ENCODE measurements at places on chromosomes 2 and 18.
A peak's percentile ranks its signal among the peaks of the same experiment; 100 is the strongest.

DNA sequence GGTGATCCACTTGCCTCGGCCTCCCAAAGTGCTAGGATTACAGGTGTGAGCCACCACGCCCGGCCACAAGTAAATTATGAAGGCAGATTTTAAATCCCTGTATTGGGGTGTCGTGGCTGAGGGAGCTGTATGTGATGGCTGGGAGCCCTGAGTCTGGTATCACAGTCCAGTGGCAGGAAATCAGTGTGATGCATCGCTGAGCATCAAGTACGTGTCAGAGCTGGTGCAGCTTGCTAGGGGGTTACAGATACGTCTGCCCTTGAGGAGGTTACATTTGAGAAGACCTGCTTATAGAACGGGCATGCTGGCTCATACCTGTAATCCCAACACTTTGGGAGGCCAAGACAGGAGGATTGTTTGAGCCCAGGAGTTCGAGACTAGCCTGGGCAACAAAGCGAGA, 4.3 kb downstream of the ENOSF1 start:
- H3K36me3 ChIP-seq, result peaks cover 46% of the 10 kb centered on the region
- no peak for DNase-seq
- no peak overlapping the region for H3K4me3 ChIP-seq
- no peaks in the 10 kb centered on the region for H3K27me3 ChIP-seq
- H3K27ac ChIP-seq, result peak overlapping the region; percentile 33

- no peaks in the 10 kb centered on the region for H3K36me3 ChIP-seq
- H3K27me3 ChIP-seq, result no peaks in the 10 kb centered on the region
- no peak for DNase-seq
- H3K27ac ChIP-seq, result no peak overlapping the region
- H3K4me1 ChIP-seq, result no peaks in the 10 kb centered on the region
- no peak overlapping the region for H3K4me3 ChIP-seq
Measured at GRCh38 chr18:41457765-41458326, 497.2 kb upstream of the PIK3C3 start.

- no peak overlapping the region for H3K4me3 ChIP-seq
- DNase-seq, result no peak
- peaks cover 21% of the 10 kb centered on the region for H3K4me1 ChIP-seq
- peaks cover 20% of the 10 kb centered on the region for H3K27me3 ChIP-seq
Measured at GRCh38 chr2:8572712-8573233, 109.1 kb upstream of the ID2 start.

DNA sequence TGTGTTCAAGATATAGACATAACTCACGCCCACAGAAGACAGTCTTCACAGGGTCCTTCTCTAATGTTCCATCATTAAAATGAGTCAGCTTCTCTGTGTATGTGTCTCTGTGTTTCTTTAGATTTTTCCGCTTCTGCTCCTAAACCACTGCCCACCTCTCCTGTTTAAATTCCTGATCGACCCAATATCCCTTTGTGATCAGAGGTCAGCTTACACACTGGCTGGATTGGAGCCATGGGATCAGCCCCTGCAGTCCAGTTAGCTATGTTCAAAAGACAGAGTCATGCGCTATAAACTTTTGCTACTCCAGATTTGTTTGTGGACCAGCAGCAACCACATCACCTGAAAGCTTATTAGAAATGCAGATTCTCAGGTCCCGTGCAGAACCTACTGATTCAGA, 229.2 kb downstream of the C1D start:
- H3K4me3 ChIP-seq, result no peak overlapping the region
- H3K27ac ChIP-seq, result no peak overlapping the region
- no peaks in the 10 kb centered on the region for H3K27me3 ChIP-seq

GRCh38 chr2:20391951-20392699, 41.5 kb upstream of the PUM2 start:
- no peak overlapping the region for H3K27ac ChIP-seq
- DNase-seq, result no peak
- no peaks in the 10 kb centered on the region for H3K36me3 ChIP-seq

GRCh38 chr2:47274054-47274782, 119.1 kb upstream of the STPG4 start:
- no peak for DNase-seq
- peaks cover 2% of the 10 kb centered on the region for H3K4me1 ChIP-seq
- H3K27ac ChIP-seq, result no peak overlapping the region

- H3K36me3 ChIP-seq, result no peaks in the 10 kb centered on the region
- DNase-seq, result no peak
- H3K4me1 ChIP-seq, result peaks cover 7% of the 10 kb centered on the region
- no peak overlapping the region for H3K27ac ChIP-seq
- H3K27me3 ChIP-seq, result peaks cover 4% of the 10 kb centered on the region
Measured at GRCh38 chr2:6785493-6785892, 80.2 kb downstream of the CMPK2 start.

GRCh38 chr2:143087033-143087432, 42.2 kb upstream of the ARHGAP15 start:
- no peak overlapping the region for H3K27ac ChIP-seq
- H3K4me1 ChIP-seq, result peaks cover 27% of the 10 kb centered on the region
- H3K4me3 ChIP-seq, result no peak overlapping the region

DNA sequence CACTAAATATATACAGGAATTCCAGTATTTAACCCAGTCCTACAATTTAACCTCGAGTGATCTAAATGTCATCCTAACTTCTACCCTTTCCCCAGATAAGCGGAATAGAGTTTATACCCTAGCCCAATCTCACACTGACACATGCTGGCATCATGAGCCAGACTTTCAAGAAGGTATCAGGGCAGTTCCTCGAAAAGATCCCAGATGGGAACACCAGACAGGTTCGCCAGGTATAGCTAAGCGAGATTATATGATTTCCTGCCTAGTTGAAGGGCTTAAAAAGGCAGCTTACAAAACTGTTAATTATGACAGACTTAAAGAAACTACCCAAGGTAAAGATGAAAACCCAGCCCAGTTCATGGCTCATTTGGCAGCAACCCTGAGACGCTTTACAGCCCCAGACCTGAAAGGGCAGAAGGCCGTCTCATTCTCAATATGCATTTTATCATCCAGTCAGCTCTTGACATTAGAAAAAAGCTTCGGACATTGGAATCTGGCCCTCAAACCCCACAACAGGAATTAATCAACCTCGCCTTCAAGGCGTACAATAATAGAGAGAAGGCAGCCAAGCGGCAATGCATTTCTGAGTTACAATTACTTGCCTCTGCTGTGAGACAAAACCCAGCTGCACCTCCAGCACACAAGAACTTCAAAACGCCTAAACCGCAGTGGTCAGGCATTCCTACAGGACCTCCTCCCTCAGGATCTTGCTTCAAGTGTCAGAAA, 668.2 kb upstream of the PKDCC start:
- H3K4me3 ChIP-seq, result no peak overlapping the region
- no peaks in the 10 kb centered on the region for H3K4me1 ChIP-seq
- H3K27me3 ChIP-seq, result no peaks in the 10 kb centered on the region
- DNase-seq, result no peak
- no peak overlapping the region for H3K27ac ChIP-seq

DNA sequence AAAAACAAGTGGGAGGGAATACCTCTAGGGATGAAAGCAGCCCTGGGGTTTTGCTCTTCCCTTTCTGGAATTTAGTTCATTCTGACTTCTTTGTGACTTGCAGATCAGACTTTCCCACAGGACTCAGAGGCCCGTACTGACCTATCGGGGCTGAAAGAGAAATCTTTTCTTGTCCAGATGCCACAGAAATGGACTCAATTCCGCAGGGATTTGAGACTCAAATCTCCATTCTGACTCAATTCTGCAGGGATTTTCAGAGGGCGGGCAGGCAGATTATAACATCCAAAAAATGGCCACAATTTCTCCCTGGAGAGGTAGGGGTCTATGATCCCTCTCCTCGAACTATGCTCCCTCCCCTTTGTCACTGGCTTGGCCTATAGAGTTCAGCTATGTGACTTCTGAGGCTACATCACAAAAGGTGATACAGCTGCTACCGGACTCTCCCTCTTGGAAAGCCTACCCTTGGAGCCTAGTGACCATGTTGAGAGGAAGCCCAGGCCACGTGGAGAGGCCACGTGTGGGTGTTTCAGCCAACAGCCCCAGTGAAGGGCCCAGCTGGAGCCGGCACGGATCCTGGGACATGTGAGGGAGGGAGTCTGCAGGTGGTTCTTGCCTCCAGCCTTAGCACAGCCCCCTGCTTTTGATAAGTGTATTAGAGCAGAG, 4.8 kb upstream of the EFHD1 start:
- H3K36me3 ChIP-seq, result no peaks in the 10 kb centered on the region
- peaks cover 24% of the 10 kb centered on the region for H3K27me3 ChIP-seq
- DNase-seq, result no peak
- no peak overlapping the region for H3K4me3 ChIP-seq

DNA sequence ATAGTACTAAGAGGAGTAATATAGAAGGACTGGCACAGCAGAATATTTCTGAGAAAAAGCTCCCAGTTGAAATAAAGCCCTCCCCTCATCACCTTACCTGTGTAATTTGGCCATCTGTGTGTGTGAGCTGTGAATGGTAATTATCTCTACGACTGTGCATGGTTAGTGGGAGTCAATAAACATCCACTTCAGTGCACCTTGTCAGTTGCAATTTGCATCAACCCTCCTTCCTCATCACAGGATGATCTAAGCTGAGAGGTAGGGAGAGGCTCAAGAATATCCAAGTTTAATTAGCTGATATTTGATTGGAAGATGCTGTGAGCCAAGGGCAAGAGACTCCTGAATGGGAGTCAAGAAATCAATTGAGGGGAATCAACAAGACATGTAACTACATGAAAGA, 694.9 kb upstream of the KLHL29 start:
- no peak overlapping the region for H3K27ac ChIP-seq
- H3K4me3 ChIP-seq, result no peak overlapping the region
- H3K36me3 ChIP-seq, result no peaks in the 10 kb centered on the region
- no peaks in the 10 kb centered on the region for H3K4me1 ChIP-seq
- H3K27me3 ChIP-seq, result no peaks in the 10 kb centered on the region
- no peak for DNase-seq

DNA sequence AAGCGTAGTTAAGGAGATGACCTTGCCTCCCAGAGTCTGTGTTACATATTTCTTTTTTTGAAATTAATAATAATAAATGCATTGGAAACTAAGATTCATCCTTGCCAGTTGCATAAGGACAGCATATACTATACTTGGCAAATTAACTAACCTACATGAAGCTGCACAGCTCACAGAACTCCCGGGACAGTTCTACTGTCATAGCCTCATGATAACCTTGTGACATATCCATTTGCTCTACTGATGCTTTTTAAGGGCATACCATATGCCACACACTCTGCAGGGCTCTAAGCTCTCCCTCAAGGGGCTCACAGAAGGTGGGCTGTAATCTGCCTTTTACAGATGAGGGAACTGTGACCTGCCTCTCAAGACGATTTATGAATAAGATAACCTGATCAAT, 3.8 kb downstream of the ITGB1BP1 start:
- H3K27ac ChIP-seq, result no peak overlapping the region
- H3K27me3 ChIP-seq, result no peaks in the 10 kb centered on the region
- no peak for DNase-seq
- H3K4me1 ChIP-seq, result peaks cover 40% of the 10 kb centered on the region
- peak overlapping the region; percentile 37 for H3K4me3 ChIP-seq
- H3K36me3 ChIP-seq, result peaks cover 43% of the 10 kb centered on the region

DNA sequence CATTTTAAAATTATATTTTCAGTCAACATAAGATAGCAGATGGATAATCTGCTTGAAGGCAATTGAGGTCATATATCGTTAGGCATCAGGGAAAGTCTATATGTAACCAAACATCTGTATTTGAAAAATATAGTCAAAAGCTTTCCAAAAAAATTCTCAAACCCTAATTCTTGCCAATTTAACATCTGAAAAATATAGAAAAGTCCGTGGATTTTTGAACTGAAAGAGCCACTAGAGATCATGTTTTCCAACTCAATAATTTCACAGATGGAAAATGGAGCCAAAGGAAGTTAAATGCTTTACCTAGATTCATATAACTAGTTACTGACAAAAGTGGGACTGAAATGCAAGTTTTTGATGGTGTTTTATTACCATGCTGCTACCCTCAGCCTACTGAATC, 185.1 kb upstream of the ZNF804A start:
- no peaks in the 10 kb centered on the region for H3K27me3 ChIP-seq
- no peak overlapping the region for H3K27ac ChIP-seq
- H3K36me3 ChIP-seq, result no peaks in the 10 kb centered on the region
- H3K4me3 ChIP-seq, result no peak overlapping the region

DNA sequence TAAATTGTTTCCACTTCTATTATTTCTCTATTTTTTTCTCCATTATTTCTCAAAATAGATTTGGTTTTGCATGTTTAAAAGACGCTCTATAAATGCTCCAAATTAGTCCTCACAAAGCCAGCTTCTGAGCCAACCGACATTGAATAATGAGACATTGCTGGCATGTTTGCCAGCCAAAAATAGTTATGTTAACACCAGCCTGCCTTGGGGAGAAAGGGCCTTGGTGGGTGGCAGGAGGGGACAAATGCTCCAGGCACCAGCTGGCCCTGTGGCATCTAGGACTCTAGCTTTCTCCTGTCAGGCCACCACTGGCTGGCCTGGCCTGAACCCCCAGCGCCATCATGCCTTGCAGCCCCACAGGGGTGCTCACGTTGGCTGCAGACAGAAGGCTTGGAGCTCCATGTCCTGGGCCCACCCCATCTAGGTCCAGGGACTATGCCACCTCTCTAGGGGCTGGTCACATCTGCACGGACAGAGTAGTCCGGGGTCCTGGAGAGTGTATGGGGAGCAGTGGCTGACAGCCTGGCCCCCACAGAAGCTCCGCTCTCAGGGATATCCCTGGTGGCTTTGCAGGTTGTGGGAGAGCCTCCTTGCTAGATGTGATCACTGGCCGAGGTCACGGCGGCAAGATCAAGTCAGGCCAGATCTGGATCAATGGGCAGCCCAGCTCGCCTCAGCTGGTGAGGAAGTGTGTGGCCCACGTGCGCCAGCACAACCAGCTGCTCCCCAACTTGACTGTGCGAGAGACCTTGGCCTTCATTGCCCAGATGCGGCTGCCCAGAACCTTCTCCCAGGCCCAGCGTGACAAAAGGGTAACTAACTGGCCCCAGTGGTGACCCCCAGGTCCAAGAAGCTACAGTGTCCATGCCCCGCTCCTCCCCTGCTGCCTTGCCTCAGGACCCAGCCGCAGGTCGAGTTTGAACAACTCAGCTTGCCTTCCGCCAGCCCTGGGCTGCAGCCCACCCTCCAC, 12.5 kb downstream of the ABCG8 start:
- H3K27ac ChIP-seq, result no peak overlapping the region
- H3K36me3 ChIP-seq, result no peaks in the 10 kb centered on the region
- DNase-seq, result no peak
- no peak overlapping the region for H3K4me3 ChIP-seq

- no peaks in the 10 kb centered on the region for H3K36me3 ChIP-seq
- H3K4me1 ChIP-seq, result no peaks in the 10 kb centered on the region
- H3K27ac ChIP-seq, result no peak overlapping the region
- no peak for DNase-seq
- peaks cover 8% of the 10 kb centered on the region for H3K27me3 ChIP-seq
Measured at GRCh38 chr2:47735912-47736311, 47.0 kb upstream of the MSH6 start.

DNA sequence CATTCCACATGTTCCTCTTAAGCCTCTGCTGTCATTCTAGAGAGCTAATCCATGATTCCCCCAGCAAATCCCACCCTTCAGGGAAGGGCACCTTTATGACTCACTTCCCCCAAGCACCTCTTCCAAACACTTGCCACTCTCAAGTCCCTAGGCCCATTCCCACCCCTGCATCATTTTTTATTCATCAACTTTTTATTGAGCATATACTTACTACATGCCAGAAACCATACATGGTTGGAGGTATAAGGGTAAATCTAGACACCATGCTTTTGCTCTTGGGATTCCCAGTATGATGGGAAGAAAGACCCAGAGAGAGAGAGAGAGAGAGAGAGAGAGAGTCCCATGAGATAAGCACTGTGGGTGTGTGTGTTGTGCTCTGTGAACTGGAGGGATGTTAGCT, 87.9 kb downstream of the MAPK4 start:
- H3K27ac ChIP-seq, result no peak overlapping the region
- no peaks in the 10 kb centered on the region for H3K27me3 ChIP-seq
- no peak for DNase-seq
- H3K4me3 ChIP-seq, result no peak overlapping the region

Measured in T-helper 2 cell treated with Interferon-gamma antibody and Interleukin-4, amounts not matched to agents 5 μg/mL and 100 μg/mL, for 36 hours (primary cell).